ENCODE measurements at places on chromosomes 5 and 9.
A peak's percentile ranks its signal among the peaks of the same experiment; 100 is the strongest.

GRCh38 chr5:142783601-142784341 is 13.6 kb downstream of the ARHGAP26 start:
- peak; percentile 60 for DNase-seq

GRCh38 chr5:68329554-68330255 is 114.1 kb downstream of the PIK3R1 start:
- peak; percentile 67 for DNase-seq

DNA sequence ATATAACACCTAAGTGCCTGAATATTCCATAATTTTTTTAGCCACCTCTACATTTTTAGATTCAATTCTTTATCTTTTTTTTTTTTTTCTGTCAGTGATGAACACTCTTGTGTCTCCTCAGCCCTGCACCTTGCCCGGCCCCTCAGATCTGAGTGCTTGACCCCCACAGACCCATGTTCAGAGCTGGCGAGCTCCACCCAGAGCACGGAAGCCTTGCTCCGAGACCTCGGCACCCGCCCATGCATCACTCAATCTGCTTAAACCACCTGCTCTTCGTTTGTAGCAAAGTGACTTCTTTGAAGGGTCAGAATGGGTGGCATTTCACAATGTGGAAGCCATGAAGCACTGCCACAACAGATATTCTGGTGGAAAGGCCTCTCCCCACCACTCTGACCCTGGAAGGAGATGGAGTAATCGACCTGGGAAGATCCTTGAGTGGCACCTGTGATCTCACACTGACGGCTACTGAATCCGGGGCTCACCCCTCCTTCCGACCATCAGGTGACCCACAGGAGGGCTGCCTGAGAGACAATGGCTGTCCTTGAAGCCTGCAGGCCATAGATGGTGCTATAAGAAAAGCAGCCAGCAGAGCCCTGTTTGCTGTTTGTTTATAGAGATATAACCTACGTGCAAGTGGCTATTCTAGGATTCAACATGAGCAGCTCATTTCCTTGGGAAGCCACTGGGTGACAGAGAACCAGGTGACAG is 261.1 kb upstream of the IRX4 start:
- no peak for DNase-seq

- no peak for DNase-seq
These were observed 127.1 kb downstream of the LHFPL2 start for GRCh38 chr5:78521455-78521854.

DNA sequence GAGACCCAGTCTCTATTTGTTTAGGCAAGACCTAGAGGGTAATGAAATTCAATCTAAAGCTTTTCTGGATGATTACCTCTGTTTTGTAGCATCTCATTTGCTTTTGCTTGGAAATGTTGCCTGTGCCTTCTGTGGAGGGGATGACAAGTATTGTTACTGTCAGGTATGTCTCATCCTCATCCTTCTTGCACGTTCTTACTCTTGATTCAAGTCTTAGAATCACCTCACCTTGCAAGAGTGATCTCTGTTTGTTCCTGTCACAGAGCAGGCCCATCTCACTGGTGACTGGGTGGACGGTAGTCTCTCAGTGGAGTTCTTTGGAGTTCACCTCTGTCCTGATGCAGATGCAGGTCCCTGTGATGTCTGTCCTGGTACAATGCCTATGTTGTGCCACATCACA is 33.5 kb downstream of the MCCC2 start:
- no peak for DNase-seq

GRCh38 chr5:67941614-67942401 is 273.7 kb upstream of the PIK3R1 start:
- DNase-seq: peak; percentile 13

- DNase-seq: peak; percentile 46
These were observed 78.3 kb downstream of the LMNB1 start for GRCh38 chr5:126855266-126855665.

DNA sequence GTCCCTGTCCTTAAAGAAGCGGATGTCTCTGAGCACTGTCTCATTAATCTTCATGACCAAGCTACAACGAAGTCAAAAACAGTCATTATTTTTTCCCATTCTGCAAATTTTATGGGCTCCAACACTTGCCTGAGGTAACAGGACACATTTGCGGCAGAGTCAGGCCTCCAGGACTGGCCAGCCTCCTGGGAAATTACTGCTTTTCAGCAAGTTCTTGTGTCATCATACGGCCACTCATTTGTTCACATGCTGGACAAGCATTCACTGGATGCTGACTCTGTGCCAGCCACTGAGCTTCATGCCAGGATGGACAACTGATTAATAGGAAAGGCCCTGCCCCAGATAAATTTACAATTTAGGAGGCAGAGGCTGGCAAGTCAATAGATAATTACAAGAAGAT is 305.7 kb downstream of the ACTL7B start:
- no peak for DNase-seq

GRCh38 chr5:9474219-9475002 is 71.5 kb downstream of the SEMA5A start:
- DNase-seq: no peak

- DNase-seq: peak; percentile 78
These were observed 72.3 kb downstream of the ICE1 start for GRCh38 chr5:5494489-5495402.

DNA sequence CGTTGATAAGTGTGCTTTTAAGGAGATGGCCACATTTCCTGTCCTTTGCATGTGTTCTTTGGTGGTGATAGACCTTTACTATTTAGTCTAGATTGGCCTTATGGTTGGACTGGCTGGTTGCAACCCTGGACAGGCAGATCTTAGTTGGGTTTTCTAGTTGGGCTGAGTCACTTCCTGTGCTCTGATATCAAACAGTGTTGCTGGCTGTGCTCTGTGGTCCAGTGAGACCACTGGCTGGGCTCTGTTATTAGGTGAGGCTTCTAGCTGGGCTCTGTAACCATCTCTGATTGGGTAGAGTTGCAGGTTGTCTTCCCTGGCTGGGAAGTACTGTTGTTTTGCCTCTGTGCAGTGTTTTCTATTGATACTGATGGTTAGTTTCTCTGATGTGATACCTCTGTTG is 432.5 kb downstream of the LRRC70 start:
- DNase-seq: peak; percentile 5

- DNase-seq: peak; percentile 48
These were observed 1.4 kb downstream of the CDC37L1 start for GRCh38 chr9:4680750-4681149.

- DNase-seq: no peak
These were observed 10.9 kb upstream of the MAST4 start for GRCh38 chr5:66585291-66585690.

GRCh38 chr5:173333925-173334661 is 5.9 kb upstream of the STC2 start:
- DNase-seq: peak; percentile 85

DNA sequence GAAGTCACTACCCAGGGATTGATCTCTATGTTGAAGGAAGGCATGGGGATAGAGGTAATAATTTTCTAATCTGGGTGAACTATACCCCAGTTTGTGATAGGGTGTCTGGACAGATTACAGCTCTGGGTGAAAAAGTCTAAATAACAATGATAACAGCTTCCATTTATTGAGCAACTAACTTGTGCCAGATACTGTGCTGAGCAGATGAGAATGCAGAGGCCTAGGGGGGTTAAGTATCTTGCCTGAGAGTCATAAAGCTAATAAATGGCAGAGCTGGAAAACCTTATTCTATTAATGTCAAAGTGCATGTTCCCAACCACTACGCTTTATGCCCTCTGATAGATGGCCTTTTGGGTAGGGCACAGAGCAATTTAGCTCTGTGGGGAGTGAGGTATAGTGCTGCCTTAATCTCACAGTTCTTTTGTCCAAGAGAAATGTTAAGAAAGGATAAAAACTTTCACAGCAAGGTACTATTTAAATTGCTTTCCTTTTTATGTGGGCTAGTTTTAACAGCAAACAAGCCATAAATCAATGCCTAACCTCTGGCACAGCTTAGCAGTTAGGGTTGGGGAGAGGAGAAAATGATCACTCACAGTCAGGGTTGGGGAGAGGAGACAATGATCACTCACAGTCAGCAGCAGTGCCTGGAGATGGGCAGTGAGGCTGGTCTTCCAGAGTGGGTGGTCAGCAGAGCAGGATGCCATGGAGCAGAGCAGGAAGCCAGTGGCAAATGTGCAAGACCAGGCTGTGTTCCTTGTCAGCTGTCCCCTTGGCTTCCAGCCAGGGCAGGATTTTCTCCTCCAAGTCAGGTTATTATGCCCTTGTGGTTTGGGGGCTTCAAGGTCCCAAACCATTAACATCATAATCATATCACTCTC is 187.0 kb downstream of the CARTPT start:
- DNase-seq: no peak
